ENCODE measurements at places on chromosomes 16 and 17.

DNA sequence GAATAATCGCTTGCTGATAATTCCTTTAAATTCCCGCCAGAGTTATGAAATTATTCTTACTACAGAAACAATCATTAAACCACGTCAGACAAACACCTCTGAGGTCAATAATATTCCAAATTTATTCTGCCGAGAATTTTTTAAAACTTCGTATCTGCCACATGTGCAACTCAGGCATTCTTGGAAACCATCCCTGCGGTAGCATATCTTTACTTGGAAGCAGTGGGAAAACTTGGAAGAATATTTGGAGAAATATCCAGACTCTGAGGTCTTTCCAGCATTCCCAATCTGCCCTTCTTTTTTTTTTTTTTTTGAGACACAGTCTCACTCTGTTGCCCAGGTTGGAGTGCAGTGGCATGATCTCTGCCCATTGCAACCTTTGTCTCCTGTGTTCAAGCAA is 2.0 kb upstream of the CCL11 start:
- no peak for DNase-seq

DNA sequence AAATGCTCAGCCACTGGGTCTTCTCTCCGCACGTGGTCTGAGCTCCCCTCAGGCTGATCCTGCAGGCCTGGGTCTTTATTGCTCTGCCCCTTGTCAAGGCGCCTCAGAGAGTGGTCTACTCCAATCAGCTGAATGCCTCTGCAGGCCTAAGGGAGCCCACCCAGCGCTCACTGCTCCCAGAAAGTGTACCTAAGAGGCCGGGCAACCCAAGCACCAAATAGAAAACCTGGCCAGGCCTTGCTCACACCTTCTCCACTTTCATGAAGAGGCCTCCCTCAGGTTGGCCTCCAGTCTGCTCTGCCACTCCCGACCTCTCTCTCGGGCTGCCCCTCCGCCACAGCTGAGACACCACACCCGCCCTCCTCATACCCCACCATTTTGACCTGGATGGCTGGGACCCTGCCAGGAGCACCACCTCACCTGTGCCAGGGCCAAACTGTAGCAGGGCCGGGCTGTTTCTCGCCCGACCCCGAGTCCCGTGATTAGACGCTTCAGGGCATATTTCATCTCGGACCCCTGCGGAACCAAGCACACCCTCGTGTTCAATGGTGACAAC is 665 bp downstream of the MYBBP1A start:
- DNase-seq: no peak

GRCh38 chr17:53353919-53354351 is 468.8 kb upstream of the KIF2B start:
- DNase-seq: peak; percentile 45

- no peak for DNase-seq
These were observed 255.9 kb downstream of the CEP112 start for GRCh38 chr17:65936013-65936412.

DNA sequence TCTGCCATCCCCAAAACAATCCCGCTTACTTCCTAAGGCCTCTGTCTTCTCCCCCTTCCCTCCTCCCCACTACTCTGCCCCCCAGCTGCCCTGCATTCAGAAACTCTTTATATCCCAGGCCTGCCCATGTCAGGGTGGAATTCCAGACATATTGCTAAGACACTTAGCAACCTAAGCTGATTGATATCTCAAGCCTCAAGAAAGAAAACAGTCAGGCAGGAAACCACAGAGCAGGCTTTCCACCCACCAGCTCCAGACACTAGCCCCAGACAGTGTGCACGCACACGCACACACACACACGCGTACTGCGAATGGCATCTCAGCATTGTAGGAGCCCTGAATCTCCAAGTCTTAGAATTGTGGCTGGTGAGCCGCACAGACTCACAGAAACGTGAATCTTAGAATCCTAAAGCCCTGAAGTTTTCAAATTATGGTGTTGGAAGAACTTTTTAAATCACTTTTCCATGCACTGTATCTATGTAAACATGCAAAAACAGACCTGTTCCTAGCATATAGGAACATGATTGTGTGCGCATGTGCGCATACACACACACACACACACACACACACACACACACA is 8.8 kb upstream of the LPCAT2 start:
- peak; percentile 86 for DNase-seq

GRCh38 chr16:15532825-15533224 is 98.4 kb downstream of the BMERB1 start:
- DNase-seq: no peak

GRCh38 chr16:62034231-62035114 is 1.8 kb downstream of the CDH8 start:
- peak; percentile 25 for DNase-seq

DNA sequence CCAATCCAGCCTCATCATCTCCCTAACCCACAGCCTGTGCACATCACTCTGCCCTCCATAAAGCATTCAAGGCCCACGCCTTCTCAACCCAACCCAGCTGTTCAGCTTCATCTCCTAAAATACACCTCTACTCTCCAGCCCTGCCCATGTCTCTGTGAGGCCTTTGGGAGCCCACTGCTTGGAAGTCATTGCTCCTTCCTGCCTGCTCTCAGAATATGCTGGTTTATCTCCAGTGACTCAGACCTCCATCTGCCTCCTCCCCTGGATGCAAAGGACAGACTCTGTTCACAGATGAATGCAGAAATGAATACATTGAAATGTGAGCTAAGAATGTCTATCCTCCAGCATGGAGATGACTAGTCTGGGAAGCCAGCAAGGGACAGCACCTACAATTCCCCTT is 19.0 kb downstream of the KCNG4 start:
- DNase-seq: no peak

DNA sequence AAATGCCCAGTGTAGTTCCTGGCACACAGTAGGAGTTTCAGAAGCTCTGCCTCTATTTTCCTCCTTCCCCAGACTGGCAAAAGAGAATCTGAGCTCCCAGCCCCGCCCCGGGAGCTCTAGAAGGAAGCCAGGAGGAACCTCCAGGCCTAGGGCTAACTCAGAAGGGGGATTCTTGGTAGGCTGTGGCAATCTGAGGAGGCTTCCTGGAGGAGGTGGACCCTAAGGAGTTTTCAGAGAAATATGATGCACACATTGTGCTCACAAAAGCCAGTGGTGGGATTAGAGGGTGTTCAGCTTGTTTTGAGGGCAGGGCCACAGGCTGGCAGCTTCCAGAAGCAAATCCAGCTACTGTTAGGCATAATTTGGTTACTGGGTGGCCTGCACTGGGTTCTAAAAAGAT is 10.0 kb downstream of the ADGRG1 start:
- DNase-seq: no peak

- DNase-seq: no peak
These were observed 41.6 kb upstream of the METRNL start for GRCh38 chr17:83037874-83038165.
